ENCODE measurements at places on chromosomes 6 and 20.

DNA sequence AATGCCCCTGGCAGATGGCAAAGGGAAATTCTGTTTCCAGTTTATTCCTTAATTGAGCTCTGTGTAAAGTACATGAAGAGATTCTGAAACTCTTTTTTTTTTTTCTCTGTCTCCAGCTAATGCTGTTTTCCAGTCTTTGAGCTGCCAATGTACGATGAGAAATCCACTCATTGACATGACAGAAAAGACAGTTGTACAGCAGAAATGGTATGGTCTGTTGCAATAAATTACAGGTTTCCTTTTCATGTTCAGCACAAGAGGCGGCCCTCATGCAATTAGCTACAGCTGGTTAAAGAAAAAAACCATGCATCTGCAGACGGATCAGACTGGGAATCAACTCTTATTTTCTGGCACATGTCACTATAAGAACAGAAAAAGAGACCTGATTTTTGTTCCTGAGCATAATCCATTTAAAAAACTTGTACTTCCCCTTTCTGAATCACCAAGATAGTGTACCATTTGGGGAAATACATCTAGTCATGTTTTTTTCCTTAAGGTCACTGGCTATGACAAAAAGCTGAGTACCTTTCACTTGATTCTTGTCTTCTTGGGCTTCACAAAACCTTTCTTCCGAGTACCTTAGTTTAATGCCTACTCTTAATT, 289.8 kb upstream of the PREP start:
- DNase-seq, result no peak

DNA sequence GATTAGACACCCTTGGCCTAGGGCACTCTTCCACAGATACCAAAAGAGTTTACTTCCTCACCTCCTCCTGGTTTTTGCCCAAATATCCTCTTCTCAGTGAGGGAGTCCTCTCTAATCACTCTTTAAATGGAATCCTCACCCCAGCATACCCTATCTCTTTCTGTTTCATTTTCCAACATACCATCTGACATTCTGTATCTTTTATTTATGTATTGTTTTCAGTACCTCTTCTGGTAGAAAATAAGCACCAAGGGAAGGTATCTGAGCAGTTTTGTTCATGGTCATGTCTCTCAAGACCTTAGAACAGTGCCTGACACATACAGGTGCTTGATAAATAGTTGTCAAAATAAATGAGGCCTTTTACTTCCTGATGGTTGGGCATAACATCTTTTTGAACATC, 55.1 kb downstream of the KIAA0408 start:
- no peak for DNase-seq

DNA sequence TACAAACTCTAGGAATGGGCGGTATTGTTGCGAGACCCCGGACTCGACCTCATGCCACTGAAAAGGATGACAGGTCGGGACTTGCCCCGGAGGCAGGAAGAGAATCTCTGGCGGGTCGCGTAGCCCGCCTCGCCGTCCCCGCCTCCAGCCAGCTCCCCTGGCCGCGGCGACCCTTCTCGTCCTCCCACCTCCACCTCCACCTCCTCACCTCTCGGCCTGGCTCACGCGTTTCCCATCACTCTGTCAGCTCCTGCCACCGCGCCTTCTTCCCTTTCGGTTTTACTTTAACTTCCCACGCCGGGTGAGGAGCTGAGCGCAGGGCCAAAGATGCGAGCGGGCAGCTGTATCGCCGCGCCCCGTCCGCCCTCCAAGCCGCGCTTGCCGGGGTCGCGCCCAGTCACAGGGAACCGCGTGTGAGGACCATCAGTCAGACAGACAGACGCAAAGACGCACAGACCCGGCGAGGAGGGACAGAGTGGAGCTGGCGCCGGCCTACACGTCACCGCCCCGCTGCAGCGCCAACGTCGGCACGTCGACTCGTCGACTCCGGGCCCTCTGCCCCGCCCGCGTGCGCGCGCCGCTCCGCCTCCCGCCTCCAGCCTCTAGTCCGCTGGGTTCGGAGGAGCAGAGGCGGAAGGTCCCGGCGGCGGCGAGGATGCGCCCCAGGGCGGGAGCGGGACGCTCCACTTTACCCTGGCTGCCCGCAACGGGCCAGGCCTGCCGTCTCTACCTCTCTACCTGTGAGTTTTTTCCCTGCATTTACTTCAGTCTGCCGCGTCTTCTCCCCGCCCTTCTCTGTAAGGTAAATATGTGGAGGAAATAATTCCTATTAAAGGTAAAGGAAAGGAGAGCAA, at the start of gene ASCC3:
ASCC3 (minus strand) TSS at position 477 of the 854 bp plus-strand sequence. CDS start 13,332 bp downstream, outside the sequence.
- DNase-seq, result peak; percentile 93

DNA sequence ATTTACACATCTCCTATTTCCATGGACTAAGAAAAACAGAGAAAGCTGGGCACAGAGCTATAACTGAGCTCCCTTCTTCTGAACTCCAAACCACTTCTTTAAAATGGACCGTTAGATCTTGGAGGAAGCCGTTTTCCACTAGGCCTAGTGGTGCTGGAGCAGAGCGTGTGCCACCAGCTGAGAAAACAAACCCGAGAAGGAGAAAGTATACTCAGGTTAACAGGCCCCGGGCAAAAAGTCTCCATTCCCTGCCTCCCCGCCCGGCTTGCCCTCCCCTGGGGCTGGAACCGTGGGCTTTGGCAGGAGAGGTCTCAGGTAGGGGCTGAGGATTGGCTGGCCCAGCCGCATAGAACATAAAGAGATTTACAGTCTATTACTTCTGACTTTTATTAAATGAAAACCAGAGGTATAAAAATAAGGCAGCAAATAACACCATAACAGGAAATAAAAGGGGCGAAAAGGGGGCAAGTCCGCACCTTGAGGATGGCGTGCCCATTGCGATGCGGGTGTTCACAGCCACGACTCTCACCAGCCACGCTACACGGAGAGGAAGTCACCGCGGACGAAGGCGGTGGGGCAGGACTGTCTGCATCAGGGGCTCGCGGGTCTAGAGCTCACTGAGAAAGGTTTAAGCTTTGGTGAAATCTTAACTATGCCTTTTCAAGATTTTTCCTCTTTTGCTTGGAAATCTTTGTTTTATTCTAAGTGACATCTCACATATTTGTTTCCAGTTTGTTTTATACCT, 191.2 kb upstream of the GMDS start:
- DNase-seq, result no peak

DNA sequence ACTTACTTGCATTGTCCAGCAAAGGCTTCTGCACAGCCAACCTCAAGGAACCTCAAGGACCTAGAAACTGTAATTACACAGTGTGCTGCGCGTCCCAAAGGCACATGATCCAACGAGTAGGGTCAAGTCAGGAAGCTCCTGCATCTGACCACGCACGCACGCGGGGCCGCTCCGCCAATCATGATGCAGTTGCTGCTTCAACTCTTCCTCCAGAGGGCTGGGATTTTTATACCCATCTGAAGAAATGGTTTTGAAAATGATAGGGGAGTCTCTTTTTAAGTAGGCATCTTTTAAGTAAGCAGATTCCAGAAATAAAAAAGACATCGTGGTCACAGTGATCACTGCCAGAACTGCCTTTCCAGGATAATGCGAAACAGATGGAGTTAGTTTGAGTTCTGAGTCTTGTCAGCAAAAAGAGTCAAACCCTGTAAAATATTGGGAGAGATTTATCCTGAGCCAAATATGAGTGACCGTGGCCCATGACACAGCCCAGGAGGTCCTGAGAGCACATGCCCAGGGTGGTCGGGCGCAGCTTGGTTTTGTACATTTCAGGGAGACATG, 34.0 kb downstream of the KIF25 start:
- DNase-seq, result no peak

GRCh38 chr6:5149891-5150290, 64.8 kb downstream of the PPP1R3G start:
- DNase-seq, result no peak

GRCh38 chr6:169230322-169230665, 23.4 kb downstream of the THBS2 start:
- DNase-seq, result no peak

GRCh38 chr6:26552640-26553188, 14.5 kb downstream of the HMGN4 start:
- DNase-seq, result no peak

GRCh38 chr6:136922685-136923006, 545 bp downstream of the SLC35D3 start:
- no peak for DNase-seq

- DNase-seq, result no peak
These were observed 131.1 kb downstream of the VEGFA start for GRCh38 chr6:43900916-43901732.

DNA sequence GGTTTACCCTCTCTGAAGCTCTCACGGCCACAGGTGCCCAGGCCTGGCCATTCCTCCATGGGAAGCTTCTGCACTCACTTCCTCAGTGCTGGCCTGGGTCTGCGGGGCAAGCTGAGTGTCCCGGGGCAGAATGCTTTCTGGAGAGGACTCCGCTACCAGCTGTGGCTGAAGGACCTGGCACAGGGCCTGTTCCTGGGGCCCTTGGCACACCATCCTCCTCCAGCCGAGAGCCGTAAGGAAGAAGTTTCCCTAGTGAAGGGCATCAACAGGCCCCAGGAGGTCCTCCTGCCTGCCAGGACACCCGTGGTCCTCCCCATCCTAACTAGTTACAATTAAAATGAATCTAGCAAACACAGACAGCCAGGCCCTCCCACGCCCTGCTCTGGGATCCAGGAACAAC, 14.0 kb upstream of the KCNK15 start:
- no peak for DNase-seq
